SW 1271 (cell line): ENCODE measurements at places on chromosomes 6 and 20.

DNA sequence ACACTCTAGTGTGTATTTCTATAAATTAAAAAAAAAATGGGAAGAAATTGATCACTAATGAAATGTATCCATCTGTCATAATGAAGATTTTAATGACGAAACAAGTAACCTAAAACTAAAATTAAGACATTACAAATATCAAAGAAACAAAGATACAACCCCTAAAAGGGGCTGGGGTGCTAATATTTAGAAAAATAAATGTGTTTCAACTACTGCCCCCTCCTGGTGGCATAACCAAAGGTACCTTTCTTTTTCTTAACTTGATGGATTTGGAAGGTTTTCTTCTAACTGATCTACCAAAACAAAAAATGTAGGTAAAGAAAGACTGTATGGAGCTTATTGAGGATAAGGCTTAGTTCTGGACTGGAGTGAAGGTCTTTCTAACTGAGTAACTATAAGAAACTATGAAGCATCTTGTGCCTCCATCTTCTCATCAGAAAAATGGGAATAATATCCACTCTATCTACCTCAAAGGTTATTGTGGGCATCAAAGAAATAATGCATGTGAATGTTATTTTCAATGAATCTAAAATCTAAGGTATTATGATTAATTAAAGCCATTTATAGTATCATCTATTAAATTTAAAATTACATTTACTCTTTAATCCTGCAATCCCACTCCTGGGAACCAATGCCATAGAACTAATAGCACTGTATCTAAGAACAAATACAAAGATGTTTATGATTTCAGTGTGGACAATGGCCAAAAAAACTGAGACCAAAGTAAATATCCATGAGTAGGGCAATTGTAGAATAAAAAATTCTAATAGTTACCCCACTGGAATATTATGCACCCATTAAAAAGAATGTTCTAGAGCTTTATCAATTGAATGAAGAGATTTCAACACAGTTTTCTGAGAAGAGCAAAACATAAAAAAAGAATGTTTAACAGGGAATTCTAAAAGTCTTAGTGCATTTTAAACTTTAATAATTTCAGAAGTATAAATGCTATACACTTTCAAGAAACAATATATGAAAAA is 117.2 kb downstream of the BACH2 start:
- no peak for DNase-seq

DNA sequence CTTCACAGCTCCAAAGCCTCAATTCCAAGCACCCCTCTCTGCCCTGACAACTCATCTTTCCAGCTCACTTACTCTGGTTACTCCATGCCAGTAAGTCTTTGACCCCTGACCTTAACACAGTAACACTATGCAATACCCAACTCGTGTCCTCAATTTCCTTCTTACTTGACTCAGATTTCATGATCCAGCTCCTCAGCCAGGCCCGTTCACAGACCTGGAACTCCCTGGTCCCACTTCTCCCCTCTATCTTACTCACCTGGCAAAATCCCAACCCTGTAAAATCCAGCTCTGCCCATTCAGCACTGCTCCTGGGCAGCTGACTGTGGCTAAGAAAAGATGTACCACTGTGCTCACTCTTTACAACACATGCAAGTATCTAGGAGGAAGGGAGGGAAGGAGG is 7.9 kb downstream of the GNL1 start:
- DNase-seq, result no peak

GRCh38 chr6:87391334-87391733 is 16.4 kb upstream of the CFAP206 start:
- no peak for DNase-seq

DNA sequence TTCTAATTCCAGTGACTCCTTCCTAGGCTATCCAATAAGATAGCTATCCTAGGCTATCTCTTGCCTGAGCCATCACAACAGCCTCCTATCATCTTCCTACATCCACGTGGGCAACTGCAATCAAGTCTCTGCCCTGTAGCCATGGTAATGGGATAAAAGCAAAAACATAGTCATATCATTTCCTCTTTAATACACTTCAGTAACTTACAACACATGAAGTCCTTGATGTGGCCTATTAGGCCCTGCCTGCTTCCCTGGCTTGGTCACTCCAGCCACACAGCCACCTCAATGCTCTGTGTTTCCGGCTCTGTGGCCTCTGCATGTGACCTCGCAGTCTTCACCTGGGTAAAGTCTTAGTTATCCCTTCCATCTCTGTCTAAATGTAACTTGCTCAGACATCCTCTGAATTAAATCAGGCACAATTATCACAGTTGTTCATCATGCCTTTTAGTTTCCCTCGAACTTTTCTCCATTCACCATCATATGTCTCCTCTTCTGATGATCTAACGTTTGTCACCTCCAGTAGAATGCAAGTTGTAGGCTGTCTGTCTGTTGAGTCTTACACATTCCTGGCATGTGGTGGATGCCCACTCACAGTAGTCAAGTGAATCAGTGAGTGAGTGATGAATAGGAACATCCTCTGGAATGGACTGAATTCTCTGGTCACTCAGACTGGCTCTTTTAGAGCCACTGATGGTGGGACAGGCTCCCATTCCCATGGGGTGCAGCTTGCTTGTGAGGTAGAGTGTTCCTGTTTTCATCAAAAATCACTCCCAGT is 229.4 kb downstream of the TBC1D7 start:
- DNase-seq, result no peak

DNA sequence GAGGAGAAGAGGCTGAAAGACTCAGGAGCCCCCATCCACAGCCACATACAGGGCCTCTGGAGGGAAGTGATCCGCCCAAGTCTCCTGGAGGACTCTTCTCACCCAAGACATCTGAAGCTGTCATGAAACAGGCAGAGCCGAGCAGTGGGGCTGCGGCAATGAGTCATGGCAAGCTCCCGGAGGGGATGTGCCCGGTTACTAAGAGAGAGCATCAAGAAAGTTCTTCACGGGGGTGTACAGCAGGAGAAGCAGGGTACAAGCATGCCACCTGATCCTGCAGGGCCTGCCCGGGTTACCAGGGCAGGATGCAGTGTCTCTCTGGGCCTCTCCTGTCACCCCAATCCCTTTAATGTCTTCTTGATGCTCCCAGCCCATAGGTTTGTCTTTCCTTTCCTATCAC is 21.1 kb downstream of the TRIM26 start:
- DNase-seq, result no peak

DNA sequence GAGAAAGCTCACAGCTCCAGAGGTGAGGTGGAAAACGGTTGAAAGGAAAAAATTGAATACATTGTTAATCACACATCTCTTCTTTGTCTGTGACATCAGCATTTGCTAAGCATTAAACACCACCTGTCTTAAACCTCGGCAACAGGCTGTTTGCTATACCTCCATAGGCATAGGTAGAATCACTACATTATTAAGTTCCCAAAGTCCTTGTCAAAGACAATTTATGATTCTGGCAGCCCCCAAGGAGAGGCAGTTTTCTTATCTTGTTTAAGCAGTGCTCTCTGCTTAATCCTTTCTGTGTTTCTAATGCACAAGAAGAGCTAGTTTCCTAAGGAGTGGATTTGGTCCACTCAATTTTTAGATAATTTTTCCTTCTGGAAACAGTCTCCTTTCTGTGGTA is 249.7 kb downstream of the NKAIN2 start:
- no peak for DNase-seq

DNA sequence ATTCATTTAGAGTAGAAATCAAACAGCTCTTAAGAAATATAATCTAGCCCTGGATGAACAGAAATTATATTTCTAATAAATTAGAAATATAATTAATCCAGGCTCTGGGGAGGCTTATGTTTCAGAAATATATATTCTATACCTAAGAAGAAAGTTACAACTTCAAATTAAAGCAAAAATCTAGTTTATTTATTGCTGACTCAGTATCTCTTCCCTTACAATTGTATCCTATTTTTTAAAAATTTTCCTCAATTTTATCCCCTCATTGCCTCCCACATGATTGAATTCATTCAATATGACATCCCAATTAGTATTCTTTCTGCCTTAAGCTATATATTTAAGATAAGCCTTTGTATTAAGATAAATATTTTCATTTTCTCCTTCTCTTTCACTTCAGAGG is 71.4 kb downstream of the HS3ST5 start:
- no peak for DNase-seq

- DNase-seq, result no peak
Measured at GRCh38 chr6:135521431-135521830, 23.9 kb upstream of the AHI1 start.

DNA sequence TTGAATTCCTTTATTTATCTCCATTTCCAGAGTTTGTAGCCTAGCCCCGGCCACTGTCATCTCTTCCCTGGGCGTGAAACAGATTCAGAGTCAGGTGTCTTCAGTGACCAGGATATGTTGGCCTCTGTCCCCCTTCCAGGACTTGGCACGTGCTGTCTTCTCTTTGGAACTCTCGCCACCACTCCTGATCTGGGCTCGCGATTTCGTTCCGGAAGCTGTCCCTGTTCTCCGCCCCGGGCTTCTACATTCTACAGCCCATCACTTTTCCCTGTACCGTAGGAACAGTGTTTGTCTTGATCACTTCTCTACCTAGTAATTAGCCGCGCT is 739 bp downstream of the GSS start:
- peak; percentile 77 for DNase-seq

DNA sequence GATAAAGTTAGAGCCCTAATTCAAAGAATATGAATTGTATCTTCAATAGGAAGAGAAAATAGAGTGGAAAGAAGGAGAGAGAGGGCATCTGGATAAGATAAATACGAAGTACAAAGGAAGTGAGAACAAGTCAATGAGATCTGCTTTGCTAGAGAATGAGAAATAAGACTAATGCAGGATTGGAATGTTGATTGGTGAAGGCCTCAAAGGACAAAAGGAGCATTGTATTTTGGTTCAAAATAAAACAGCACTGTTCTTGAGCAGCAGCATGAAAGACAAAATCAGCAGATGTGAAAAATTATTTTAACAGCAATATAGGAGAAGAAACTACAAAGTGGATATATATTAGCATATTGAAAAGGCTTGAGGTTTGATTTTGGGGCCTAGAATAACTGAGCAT is 5.1 kb upstream of the TMEM244 start:
- DNase-seq, result no peak

DNA sequence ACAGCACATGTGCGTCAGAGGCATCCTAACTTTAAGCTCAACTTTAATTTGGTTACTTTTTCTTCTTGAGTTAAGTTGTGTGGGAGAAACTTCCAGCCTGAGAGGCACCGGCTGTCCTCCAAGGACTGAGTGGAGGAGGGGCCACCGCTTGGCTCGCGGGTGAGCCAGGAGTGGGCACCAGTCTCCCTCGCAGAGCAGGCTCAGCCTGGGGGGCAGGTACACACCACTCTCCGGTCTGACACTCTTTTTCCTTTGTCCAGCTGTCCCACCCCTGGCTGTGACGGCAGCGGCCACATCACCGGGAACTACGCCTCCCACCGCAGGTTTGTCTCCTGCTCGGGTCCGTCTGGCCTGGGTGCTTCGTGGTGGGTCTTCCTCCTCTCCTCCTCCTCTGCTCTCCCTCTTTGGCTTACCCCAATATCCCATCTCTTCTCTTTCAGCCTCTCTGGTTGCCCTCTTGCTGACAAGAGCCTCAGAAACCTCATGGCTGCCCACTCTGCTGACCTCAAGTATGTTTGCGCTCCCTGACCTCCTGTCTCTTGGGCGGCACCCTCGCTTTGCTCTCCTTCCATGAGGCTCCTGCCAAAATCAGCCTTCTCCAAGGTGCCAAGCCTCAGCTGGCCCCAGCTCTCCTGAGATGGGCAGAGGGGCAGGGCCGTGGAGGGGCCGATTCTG is 32.6 kb upstream of the PCMTD2 start:
- no peak for DNase-seq

DNA sequence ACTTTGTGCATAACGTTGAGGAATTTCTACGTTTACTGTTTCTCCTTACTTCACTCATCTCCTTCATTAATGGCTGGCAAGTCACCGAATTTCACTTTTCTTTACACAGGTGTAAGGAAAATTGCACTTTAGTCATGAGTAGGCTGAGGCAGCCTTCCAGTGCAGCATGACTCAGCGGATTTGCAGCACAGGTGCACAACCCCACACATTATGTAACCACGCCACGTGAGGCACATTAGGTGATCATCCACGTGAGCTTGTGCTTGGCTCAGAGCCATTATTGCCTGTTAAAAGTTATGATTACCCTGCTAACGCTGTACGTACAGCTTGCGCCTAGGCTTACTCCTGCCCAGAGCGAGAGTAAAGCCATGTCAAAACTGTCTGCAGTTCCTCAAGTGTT is 158.8 kb downstream of the NKAIN2 start:
- DNase-seq, result no peak

- no peak for DNase-seq
Measured at GRCh38 chr20:19866070-19866469, 108.0 kb downstream of the RIN2 start.

GRCh38 chr6:314377-314776 is 22.1 kb downstream of the DUSP22 start:
- no peak for DNase-seq

DNA sequence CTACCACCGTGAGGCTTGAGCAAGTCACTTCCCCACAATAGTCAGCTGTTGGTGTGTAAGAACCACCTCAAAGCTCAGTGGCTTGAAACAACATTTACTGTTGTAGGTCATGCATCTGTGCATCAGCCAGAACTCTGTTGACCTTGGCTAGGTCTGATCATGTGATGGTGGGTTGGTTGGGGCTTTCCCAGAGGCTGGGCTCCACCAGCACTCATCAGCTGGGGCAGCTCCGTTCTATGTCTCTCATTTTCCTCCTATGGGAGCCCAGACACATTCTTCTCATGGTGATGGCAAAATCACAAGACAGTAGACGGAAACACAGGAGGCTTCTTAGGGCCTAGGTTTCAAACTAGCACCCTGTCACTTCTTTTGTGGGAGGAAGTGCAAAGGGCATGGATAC is 42.8 kb upstream of the PSMF1 start:
- DNase-seq, result no peak

DNA sequence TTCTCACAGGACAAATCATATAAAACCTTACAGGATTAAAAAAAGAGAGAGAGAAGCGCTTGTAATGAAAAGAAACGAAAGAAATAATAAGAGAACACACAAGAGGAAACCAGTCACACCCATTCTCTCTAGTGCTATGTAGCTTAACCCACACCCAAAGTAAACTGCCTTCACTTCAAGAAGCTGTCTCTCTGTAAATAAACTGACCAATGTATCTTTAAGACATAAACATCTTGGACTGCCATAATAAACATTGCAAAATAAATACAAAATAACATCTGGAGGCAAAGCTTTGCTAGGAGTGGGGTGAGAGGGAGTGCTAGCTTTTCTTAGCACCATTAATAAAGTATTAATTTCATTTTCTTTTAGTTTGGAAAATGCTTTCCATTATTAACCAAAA is 61.6 kb upstream of the RNF146 start:
- no peak for DNase-seq

DNA sequence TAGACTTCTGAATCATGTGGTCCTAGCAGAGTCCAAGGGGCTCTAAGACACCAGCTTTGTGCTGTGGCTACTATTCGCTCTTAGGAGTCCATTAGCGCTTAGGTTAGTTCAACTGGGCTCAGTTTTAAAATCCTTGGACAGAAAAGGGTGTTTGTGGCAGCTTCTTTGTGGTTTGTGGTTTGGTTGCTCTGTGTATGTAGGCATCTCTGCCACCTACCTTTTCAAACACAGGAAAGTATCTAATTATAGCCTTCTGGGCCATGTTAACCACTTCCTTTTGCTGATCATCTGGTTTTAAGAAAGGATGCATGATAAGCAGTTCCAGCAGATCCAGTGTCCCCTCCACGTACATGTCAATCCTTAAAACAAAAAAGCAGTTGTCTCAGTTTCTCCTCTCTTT is 10.8 kb downstream of the GSTA4 start:
- DNase-seq, result no peak
